ENCODE measurements at places on chromosomes 1 and 21.

- DNase-seq = no peak
Observed at GRCh38 chr21:15676935-15677334, 52.8 kb upstream of the USP25 start.

GRCh38 chr1:100543640-100544039, 5.7 kb downstream of the GPR88 start:
- DNase-seq = peak; percentile 31

DNA sequence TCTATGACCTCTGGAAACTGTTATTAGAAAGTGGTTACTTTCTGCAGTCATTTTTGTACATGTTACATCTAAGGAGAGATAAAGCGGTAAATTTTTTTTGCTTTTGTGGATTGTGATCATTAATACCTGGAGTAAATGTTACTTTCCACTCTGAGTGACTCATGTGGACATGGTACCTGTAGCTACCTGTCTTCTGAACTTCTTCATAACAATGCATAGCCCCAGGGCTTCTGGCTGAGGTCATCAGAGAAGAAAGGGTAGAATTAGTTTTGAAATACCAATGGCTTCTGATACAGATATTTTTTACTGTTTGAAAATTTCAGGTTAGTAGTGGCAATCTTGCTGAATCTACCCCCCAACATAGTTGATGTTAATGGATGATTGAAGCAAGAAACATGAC, 489.3 kb downstream of the RWDD3 start:
- DNase-seq = no peak

DNA sequence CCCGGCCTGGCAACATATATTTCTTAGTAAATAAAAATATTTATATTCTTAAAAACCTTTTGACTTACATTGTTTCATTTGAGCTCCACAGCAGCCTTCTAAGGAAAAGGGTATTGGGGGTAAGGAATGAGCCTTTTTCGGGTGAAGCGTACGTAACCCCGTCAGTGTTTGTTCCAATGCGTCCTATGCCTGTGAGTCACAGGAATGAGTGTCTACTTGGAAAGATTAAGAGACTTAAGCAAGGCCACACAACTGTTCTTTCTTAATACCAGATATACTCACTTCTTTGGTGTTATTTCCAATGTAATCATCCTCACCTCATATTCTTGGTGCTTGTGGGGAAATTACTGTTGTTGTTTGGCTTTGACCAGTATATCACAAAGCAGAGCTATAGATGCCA, 22.7 kb downstream of the WDTC1 start:
- DNase-seq = no peak

DNA sequence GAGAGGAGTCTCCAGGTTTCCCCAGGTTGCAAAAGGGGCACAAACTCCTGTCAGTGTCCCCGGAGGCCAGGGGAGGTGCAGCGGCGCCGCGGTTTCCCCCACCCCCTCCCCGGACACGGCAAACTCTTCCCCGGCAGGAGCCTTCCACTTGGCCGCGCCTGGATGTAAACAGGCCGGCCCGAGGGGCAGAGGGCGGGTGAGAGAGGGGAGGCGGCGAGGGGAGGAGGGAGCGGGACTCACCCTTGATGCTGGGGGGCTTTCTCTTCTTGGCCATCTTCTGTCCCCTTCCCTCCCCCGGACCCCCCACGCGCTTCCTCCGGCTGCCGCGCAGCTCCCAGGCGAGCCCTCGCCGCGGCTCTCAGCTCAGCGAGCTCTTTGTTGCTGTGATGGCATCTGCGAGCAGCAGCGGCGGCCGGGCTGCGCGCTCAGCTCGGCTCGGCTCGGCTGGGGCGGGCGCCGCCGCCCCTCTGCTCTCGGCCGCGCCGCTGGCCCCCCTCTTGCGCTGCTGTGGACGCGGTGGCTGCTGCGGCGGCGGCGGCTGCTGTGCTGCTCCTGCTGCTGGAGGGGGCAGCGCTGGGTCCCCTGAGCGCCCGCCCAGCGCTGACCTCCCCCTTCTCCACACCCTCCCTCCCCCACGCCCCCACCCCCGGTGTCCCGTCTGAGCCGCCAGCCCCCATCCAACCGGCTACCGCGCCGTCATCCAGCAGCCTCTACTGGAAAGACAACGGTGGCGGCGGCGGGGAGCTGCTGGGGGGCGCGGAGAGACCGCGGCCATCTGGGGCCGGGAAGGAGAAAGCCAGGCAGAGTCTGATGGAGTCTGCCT, 4.9 kb upstream of the SLC44A5 start:
- peak; percentile 89 for DNase-seq

- DNase-seq = no peak
Observed at GRCh38 chr1:61743716-61744580, 1.7 kb downstream of the PATJ start.

DNA sequence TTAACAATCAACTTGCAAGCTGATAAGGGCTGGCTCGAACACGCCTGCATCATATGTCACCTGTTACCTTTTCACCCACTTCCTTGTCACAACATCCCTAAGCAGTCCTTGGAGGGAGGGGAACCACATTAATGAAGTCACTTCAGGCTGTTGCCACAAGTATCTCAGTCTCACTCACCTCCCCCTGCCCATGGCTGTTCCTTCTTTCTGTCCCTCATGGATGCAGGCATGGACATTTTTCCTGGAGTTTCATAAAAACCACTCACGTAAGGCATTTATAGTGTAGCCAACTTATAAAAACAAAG, 76.8 kb upstream of the ANGPTL1 start:
- DNase-seq = no peak

GRCh38 chr1:36248250-36248894, 24.1 kb downstream of the THRAP3 start:
- DNase-seq = no peak

- DNase-seq = no peak
Observed at GRCh38 chr1:6012529-6013318, 20.5 kb upstream of the NPHP4 start.

- DNase-seq = no peak
Observed at GRCh38 chr1:225435487-225435886, 7.6 kb upstream of the LBR start.

DNA sequence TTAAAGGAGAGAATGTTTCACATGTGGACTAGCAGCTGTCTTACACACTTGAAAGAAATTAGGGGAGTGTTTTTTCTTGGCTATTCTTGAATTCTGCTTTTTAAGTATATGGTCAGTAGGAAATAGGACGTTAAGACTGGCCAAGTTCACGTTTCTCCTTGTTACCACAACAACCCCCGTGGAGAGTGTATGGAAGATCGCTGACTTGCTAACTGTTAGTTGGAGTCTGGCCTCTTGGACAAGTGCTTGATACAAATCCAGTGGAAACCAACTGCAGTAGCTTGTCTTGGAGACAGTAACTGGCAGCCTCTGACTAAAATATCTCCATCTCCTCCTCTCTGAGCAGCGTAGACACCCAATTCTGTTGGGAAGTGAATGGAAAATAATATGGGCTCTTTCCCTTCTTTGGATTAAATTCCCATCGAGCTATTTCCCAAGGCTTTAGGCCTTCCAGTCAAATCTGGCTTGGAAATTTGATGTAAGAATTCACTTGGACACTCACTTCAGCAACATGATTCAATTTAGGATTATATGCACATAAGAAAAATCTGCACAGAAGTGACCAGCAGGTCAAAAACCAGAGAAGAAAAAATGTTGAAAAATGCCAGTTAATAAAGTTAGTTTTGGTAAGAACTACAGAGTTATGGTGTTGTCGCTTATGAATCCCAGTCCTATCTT, 3.6 kb upstream of the NFIA start:
- no peak for DNase-seq

- peak; percentile 25 for DNase-seq
Observed at GRCh38 chr1:121558514-121558913, 373.7 kb downstream of the SRGAP2C start.

GRCh38 chr1:171984850-171985485, 143.7 kb downstream of the DNM3 start:
- DNase-seq = peak; percentile 58

GRCh38 chr1:14437417-14437918, 161.0 kb upstream of the KAZN start:
- DNase-seq = no peak

DNA sequence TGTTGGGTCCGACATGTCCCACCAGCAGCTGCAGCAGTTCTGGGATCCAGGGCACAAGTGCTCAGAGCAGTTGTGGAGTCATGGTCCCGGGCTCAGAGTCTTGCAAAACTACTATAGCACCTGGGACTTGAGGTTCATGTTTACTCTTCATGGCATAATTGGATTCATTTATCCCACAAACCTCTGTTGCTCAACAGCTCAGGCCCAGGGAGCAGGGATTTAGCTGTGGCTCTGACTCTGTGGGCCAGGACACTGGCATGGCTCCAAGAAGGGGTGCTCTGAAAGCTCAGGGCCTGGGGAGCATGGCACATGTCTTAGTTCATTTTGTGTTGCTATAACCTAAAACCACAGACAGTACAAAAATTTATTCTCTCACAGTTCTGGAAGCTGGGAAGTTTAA, 626.7 kb upstream of the ADGRL2 start:
- DNase-seq = no peak

GRCh38 chr1:178938101-178938958, 67.5 kb upstream of the ANGPTL1 start:
- no peak for DNase-seq

GRCh38 chr1:110647254-110647891, 27.4 kb downstream of the KCNA3 start:
- no peak for DNase-seq

GRCh38 chr1:159985473-159985872, 31.4 kb upstream of the SLAMF9 start:
- DNase-seq = no peak

GRCh38 chr1:151062741-151063371, 2.7 kb downstream of the MLLT11 start:
- no peak for DNase-seq

DNA sequence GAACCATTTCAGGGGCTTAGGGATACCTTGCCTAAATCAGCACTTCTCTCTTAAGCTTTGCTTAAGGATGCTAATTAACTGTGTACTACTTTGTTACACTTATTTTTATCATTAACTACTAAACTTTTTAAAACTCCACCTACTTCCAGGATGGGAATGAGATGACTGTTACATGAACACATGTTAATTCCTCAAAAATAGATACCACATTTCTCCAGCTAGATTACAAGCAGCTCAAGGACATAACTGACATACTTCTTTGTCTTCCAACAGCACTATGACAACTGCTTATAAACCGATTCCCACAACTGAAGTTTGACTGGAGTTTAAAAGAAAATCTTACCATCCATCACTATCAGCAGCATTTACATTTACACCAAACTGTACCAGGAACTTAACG, 53.7 kb downstream of the TP53BP2 start:
- no peak for DNase-seq

Data from neural progenitor cell (in vitro differentiated cells).